ENCODE measurements at places on chromosomes 4 and X.

GRCh38 chr4:138405934-138406567 lies 163.9 kb upstream of the SLC7A11 start:
- peak; percentile 68 for DNase-seq

GRCh38 chr4:185849664-185850550 lies 37.9 kb upstream of the SORBS2 start:
- peak; percentile 76 for DNase-seq

- DNase-seq, result no peak
Observed at GRCh38 chrX:151513472-151513871, 50.0 kb upstream of the PASD1 start.

DNA sequence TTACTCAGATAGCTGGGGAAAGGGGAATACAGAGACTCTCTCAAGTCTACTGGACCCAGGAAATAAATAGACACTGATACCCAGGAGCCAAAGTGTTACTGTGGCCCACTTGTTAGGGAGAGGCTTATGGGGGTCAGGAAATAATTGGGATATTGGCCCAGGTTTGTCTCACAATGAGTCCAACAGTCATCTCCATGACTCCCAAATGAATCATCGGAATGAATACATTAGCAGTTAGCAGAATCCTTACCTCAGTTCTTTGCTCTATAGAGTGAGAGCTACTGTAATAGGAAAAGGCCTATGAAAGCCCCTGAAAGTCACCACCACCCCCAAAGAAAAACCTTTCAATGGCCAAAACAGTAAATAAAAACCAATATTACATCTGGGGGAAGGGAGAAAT lies 42.4 kb upstream of the ARHGEF6 start:
- DNase-seq, result no peak

- DNase-seq, result peak; percentile 77
Observed at GRCh38 chrX:115330498-115331168, 41.1 kb downstream of the LUZP4 start.

GRCh38 chr4:164442180-164442579 lies 311.8 kb upstream of the SMIM31 start:
- no peak for DNase-seq

DNA sequence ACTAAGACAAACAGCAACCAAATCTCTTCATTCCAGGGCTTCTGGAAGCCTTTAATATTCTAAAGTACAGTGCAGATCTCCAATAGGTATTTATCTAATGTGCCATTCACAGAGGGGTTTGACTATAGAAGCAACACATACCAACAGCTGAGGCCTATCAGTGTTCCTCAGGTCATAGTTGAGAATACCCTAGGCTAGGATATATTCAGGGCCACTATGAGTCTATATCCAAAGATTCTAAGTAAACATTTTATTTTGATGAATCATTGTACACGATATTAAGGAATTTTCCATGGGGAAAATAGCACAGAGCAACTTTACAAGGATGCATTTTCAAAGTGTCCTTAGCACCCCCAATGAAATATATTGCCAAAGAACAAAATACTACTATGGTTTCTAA lies 9.7 kb downstream of the SMIM10 start:
- DNase-seq, result peak; percentile 16

- DNase-seq, result peak; percentile 5
Observed at GRCh38 chr4:60944060-60944459, 256.1 kb upstream of the ADGRL3 start.

GRCh38 chr4:25925486-25926201 lies 11.6 kb downstream of the SMIM20 start:
- DNase-seq, result peak; percentile 49

- DNase-seq, result peak; percentile 65
Observed at GRCh38 chr4:73862322-73862721, 6.9 kb upstream of the CXCL1 start.

DNA sequence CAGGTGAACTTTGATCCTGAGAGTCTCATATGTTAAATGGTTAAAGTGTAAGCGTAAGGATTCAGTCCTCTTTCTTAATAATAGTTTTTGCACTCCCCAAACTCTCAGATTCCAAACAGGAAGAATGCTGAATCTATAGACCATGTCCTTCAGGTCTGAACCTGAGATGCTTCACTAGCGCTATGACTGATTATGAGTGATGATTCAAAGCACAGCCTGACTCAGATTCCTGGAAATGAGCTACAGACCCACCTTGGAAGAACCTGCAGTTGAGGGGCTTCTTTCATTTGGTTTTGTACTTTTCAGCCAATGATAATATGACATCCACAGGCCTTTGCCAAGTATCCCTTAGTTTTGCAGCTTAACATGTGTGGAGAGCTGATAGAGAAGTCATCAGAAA lies 1.4 kb downstream of the EDNRA start:
- no peak for DNase-seq

DNA sequence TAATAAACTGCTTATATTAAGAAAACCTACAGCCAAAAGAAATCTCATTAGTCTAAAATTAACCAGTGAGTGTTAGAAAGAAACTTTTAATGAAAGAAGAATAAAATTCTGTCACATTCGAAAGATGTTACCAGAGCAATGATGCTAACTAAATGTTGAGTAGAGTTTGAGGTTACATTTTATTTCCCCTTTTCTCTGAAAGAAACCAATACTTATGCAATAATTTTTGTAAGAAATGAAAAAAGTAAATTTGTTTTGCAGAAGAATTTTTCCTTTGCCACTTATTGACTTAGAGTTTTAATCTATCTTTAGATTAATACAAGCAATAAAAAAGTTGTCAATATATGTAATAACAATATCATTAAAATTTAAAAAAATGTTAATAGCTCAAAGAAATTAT lies 574.0 kb upstream of the GALNTL6 start:
- DNase-seq, result no peak

GRCh38 chrX:37666516-37666915 lies 19.1 kb upstream of the XK start:
- DNase-seq, result no peak

GRCh38 chr4:103201724-103202123 lies 3.6 kb upstream of the CENPE start:
- DNase-seq, result no peak

DNA sequence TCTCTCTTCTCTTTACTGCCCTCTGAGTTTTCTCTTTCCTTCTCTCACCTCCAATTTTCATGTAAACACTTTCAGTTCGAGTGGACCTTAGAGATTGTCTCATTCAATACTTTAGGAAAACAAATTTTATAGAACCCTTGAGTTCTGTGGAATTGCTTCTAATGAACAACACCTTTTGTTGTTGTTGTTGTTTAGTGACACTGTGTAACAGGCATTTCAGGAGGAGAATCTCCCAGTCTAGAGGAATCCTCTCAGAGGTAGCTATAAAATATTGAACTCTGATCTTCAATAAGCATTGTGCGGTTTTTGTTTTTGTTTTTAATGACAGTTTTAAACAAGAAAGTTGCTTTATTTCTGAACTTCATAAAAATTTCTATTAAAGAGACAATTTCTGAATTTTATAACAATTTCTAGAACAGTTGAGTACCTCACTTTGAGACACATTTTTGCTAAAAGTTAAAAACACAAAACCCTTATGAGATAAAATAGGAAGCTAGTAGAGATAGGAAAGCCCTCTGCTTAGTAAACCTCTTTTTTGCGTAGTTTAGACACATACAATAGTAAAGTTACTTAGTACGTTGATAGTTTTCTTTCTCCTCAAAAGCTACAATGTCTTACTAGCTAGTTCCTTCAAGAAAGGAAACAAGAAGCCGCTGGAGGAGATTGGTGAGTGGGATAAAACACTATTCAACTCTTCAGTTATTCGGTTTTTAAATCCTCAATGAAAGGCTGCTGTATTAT lies 38.8 kb downstream of the CLCN3 start:
- no peak for DNase-seq

GRCh38 chrX:134388161-134389109 lies 71.5 kb upstream of the HPRT1 start:
- DNase-seq, result no peak

DNA sequence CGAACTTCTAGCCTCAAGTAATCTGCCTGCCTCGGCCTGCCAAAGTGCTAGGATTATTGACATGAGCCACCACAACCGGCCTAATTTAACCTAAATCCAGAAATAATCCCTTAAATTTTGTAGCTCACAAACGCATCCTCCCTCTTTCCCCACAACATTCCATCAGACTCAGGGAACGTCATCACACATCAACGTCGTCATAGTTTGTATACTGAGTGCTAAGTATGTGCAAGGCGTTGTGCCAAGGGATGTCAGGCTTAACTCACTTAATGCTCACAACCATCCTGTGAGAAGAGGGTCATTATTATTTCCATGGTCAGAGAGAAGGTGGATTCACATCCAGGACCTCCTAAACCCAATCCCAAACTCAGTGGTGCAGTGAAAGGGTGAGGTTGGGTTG lies 9.6 kb upstream of the GSX2 start:
- DNase-seq, result no peak

DNA sequence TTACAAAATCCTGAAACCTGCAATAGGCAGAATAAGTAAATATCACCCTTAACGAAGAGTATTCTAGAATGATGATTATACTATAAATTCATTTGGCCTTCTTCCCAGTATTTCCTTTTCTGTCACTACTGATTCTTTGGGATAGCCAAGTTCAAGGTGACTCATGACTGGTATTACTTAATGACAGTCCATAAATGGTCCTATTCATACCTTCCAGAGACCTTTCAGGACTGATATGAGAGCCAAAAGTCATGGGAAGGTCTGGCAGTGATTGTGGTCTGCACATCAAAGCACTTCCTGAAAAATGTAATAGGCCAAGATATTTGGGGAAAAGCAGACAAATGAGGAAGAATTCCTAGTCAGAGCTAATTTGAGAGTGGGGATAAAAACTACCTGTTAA lies 239.6 kb upstream of the FAM47A start:
- DNase-seq, result no peak

DNA sequence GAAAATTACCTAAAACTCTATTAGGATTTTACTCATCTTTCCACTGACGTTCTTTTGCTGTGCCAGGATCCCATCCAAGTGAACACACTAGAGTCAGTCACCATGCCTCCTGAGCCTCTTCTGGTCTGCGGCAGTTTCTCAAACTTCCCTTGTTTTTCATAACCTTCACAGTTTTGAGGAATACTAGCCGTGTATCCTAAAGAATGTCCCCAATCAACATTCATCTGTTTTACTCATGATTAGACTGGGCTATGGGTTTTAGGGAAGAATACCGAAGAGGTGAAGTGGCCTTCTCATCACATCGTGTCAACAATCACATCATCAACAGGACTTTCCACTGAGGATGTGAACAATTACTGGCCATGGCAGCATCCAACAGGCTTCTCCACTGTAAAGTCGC lies 4.8 kb downstream of the LRP2BP start:
- DNase-seq, result no peak

- no peak for DNase-seq
Observed at GRCh38 chr4:115274545-115274944, 161.1 kb upstream of the NDST4 start.

DNA sequence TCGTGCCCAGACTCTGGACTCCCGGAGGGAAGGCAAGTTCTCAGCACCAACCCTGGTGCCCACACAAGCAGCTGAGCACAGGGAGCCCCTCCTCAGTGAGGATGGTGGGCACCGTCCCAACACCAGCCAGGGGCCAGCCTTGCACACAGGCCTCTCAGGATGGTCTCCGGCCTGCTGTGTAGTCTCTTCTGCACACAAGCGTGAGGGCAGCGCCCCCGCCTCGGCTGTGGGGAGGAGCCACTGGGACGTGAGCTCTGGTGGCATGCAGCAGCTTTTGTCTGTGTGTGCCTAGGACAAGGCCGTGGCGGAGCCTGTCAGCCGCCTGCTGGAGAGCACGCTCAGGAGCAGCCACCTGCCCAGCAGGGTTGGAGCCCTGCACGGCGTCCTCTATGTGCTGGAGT lies 16.1 kb upstream of the MSANTD1 start:
- no peak for DNase-seq

DNA sequence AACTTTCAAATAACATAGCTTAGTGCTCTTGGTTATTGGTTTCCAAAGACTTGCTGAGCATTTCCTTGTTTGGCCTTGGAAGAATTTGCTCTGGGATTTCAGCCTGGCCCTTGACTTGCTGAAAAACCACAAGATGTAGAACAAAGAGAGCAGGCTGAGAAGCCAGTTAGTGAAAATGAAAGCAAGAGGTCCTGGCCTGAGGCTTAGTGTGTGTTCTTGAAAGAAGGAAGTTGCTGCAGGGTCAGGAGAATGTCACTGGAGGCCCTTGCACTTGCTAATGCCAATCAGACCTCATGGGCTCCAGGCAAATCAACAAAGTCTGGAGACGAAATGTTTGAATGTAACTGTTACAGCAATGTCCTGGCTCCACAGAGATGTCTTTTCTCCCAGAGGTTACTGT lies 79.4 kb downstream of the SYNPO2 start:
- DNase-seq, result peak; percentile 95

- DNase-seq, result no peak
Observed at GRCh38 chr4:84433633-84434222, 65.4 kb downstream of the NKX6-1 start.
